ENCODE measurements at places on chromosomes 7 and 10.

DNA sequence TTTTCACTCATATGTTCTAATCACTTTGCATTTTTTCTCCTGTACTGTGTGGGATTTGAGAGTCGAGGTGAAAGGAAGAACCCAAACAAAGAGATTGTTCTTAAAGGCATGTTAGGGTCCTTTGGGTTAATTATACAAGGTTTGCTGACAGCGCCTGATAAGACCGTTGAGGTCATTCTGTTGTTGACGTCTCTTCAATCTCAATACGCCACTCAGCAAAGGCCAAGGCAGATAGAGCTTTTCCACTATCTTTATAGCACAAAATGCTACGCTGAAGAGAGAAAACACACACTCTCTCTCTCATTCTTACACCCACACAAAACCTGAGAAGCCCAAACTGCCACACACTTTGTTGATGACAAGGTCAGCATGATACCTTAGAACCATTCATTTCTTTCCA is 228.7 kb downstream of the CNTNAP2 start:
- DNase-seq = no peak

DNA sequence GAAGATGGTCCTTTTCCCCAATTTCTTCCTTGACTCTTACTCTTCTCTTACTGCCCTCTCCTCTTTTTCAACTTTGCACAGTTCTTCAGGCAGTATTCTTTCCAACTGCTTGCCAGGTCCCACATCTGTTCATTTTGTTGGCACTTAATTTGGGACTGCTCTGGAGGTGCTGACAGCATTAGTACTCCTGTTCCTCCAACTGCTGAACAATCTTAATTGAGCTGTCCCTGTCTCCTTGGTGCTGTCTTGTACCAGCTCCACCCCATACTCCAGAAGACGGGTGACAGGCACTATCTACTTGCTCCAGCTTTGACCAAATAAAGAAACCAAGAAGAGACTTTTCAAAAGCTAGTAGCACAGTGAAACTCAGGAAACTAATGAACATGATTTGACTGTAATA is 160.0 kb downstream of the PDE1C start:
- DNase-seq = no peak

- no peak for DNase-seq
Measured at GRCh38 chr7:106167439-106168136, 55.5 kb upstream of the SYPL1 start.

GRCh38 chr7:73470208-73470607 is 36.6 kb downstream of the FZD9 start:
- DNase-seq = no peak

DNA sequence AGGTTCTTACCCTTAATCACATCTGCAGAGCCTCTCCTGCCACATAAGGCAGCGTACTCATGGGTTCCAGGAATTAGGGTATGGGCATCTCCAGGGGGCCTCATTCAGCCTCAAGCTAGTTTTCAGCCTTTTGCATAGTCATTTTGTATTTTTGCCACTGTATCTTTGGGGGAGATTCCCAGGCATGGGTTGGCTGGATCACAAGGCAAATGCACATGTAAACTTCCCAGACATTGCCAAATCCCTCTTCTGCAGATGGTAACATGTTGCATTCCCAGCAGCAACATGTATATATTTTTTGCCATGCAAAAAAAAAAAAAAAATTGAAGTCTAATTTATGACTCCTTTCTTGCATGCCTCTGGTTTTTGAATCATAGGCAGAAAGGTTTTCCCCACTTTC is 595.4 kb upstream of the FOXK1 start:
- no peak for DNase-seq

DNA sequence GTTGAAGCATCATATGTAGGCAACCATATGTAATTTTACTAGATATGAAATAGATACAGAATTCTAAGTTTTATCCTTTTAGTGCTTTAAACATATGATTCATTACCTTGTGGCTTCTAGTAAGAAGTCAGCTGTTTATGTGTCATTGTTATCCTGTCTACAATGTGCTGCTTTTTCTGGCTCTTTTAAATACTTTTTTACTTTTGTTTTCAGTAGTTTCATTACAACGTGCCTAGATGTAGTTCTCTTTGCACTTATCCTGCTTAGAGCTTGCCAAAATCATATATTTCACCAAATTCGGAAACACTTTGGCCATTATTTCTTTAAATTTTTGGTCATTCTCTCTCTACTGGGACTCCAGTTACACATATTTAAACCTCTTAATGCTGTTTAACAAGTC is 26.4 kb downstream of the YAE1 start:
- no peak for DNase-seq

- no peak for DNase-seq
Measured at GRCh38 chr10:51000164-51000563, 74.1 kb upstream of the PRKG1 start.

- no peak for DNase-seq
Measured at GRCh38 chr7:95766657-95767056, 5.7 kb upstream of the DYNC1I1 start.

Data from stimulated activated CD8-positive, alpha-beta memory T cell treated with anti-CD3 and anti-CD28 coated beads, Interleukin-2, amount 100 ng/mL, for 48 hours (primary cell).